ENCODE measurements at places on chromosomes 1 and 21.

- no peak for DNase-seq
Observed at GRCh38 chr1:86940599-86940998, 26.2 kb downstream of the HS2ST1 start.

- DNase-seq = no peak
Observed at GRCh38 chr21:38825921-38826320, 20.2 kb downstream of the ETS2 start.

DNA sequence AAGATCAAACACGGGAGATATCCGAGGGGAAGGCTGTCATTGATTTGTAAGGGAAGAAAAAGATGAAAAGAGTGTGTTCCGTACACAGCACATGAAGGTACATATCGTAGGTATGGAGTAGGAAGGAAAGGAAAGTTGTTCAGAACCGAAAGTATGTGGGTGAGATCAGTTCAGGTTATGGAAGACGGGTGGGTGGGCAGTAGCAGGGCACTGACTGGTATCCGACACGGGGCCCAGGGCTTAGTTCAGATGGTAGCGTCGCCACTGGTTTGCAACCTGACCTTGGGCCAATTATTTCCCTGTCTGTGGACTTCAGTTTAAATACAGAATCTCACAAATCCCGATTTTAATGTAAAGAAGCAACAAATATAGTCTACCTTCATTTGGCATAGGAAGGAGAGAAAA lies 27.8 kb upstream of the A3GALT2 start:
- no peak for DNase-seq

- no peak for DNase-seq
Observed at GRCh38 chr1:215040190-215040589, 42.3 kb upstream of the KCNK2 start.

DNA sequence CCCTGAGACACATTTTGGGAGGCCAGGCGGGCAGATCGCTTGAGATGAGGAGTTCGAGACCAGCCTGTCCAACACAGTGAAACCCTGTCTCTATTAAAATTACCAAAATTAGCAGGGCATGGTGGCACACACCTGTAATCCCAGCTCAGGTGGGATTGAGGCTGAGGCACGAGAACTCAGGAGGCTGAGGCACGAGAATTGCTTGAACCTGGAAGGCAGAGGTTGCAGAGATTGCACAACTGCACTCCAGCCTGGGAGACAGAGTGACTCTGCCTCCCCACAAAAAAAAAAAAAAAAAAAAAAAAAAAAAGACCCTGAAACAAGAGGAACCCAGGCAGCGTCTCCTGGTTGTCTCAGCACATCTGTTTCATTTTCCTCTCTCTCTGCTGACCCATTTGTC lies 24.2 kb downstream of the PGM1 start:
- DNase-seq = no peak

GRCh38 chr1:88698764-88699163 lies 14.7 kb downstream of the PKN2 start:
- DNase-seq = no peak

GRCh38 chr1:213685992-213686582 lies 301.7 kb upstream of the PROX1 start:
- DNase-seq = no peak

- DNase-seq = peak; percentile 42
Observed at GRCh38 chr21:41612674-41613532, 104.9 kb upstream of the TMPRSS2 start.

DNA sequence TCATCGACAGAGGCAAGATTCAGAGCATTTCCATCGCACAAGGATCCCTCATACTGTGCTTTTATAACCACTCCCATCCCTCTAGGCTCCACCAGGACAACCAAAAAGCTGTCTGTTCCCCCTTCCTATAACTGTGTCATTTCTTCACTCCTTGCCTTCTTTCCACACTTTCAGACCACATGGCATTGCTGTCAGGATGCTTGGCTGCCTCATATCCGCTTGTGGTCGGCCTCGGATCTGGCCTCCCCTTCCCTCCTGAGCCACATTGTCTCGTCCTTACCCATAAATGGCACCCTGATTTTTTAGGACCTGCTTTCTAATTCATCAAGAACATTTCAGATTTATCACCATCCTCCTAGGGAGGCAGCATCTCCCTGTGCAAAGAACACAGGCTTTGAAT lies 80.5 kb downstream of the HIVEP3 start:
- no peak for DNase-seq

DNA sequence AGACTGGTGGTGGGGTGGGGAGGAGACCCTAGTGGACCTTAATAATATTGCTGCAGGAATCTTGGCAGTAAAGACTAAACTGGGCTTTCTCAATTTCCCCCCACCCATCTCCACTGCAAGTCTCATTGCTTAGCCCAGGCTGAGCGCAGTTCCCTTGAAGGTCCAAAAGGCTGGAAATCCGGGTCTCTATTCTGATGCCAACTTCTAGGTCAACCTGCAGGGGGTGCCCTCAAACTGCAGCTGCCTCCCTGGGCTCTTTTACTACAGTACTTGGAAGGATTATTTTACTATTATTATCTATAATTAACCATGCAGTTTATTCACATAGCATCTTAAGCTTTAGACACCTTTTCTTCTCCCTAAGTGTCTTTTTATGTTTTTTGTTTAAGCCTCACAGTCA lies 85.4 kb upstream of the WARS2 start:
- DNase-seq = no peak

- DNase-seq = no peak
Observed at GRCh38 chr1:214983126-214983869, 99.2 kb upstream of the KCNK2 start.

GRCh38 chr1:92538048-92538412 lies 51.3 kb upstream of the GFI1 start:
- no peak for DNase-seq

GRCh38 chr1:212489284-212489859 lies 56.7 kb downstream of the NENF start:
- DNase-seq = no peak

DNA sequence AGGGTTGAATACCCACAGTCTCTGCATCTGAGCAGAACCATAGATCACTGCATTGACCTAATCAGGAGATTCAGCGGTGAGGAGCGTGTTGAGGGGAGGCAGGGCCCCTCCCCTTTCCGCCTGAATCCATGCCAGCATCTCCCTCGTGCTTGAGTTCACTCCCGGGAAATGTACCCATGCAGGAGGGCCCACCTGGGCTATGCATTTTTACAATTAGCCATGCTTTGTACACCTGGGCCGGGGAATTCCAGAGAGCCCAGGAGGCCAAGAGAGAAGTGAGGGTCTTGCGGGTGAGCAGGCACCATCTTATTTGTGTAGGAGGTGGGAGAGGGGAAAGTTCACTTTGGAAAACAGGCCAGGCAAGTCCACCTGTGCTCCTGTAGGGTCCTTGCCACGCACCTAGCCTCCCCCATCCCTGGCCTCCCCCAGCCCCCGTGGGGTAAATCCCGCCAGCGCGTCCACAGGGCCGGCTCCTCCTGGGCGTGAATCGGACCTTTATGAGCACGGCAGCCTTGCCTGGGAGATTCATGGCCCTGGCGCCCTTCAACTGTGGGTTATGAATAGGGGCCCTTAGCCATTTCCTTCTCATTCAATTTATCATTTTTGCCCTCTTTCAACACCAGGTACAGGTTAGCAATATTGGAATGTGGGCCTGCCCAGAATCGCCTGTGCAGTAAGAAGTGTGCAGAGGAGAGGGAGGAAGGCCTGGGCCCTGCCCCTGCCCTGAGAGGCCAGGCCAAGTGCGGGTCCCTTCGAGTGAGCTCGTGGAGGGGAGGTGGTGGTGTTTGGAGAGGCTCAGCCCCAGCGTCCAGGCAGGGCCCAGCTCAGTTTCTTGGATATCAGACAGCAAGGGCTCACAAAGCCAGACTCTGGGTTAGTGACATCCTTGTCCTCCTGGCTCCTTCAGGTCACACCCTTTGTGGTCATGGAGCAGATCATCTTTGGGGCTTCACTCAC lies 84.4 kb upstream of the ACTRT2 start:
- DNase-seq = no peak

Measured in putamen (tissue), 1 donor.